Subcutaneous adipose tissue (tissue), 4 donors: ENCODE measurements at places on chromosomes 16 and 17. TPM values are rescaled to one million over a fixed set of nuclear protein-coding genes. Genes with fewer than 3 reads are reported as not detected.

Gene COPRS
- total RNA-seq = 64.6 TPM

Gene PPY
- not detected for total RNA-seq

Gene TBC1D3E
- not detected for total RNA-seq

Gene SMIM22
- total RNA-seq = not detected

Gene SLC47A2
- not detected for total RNA-seq

Gene SKAP1
- not detected for total RNA-seq

Gene ATAD5
- 1.5 TPM for total RNA-seq

Gene FBXW10
- total RNA-seq = not detected

Gene PIMREG
- total RNA-seq = not detected

Gene TBC1D26
- not detected for total RNA-seq

Gene PRR11
- total RNA-seq = 1.3 TPM

Gene ALOX12
- total RNA-seq = not detected

Gene STX1B
- total RNA-seq = 2.2 TPM

Gene RPS2
- 1,492 TPM for total RNA-seq

Gene IL34
- not detected for total RNA-seq

Gene GFAP
- total RNA-seq = 5.8 TPM

Gene OSBPL7
- total RNA-seq = 2.2 TPM

Gene KRTAP9-2
- not detected for total RNA-seq

Gene MAP2K6
- total RNA-seq = 6.0 TPM

Gene AGRP
- total RNA-seq = not detected

Gene MYH13
- not detected for total RNA-seq

Gene ACLY
- total RNA-seq = 50.9 TPM

Gene MPDU1
- 90.2 TPM for total RNA-seq

Gene SLC47A1
- total RNA-seq = 6.1 TPM

Gene CTRB2
- not detected for total RNA-seq

Gene MMP15
- 3.1 TPM for total RNA-seq

Gene TMEM204
- 21.0 TPM for total RNA-seq

Gene TMC8
- total RNA-seq = 7.5 TPM

Gene SOX9
- 3.4 TPM for total RNA-seq
